NCI-H1694 (cell line): ENCODE measurements at places on chromosomes 13 and 19.

GRCh38 chr13:54018485-54018884, 989.9 kb downstream of the OLFM4 start:
- DNase-seq, result no peak

- no peak for DNase-seq
Measured at GRCh38 chr13:21957833-21958232, 287.0 kb downstream of the FGF9 start.

- no peak for DNase-seq
Measured at GRCh38 chr19:18160493-18160970, 7.6 kb downstream of the PIK3R2 start.

DNA sequence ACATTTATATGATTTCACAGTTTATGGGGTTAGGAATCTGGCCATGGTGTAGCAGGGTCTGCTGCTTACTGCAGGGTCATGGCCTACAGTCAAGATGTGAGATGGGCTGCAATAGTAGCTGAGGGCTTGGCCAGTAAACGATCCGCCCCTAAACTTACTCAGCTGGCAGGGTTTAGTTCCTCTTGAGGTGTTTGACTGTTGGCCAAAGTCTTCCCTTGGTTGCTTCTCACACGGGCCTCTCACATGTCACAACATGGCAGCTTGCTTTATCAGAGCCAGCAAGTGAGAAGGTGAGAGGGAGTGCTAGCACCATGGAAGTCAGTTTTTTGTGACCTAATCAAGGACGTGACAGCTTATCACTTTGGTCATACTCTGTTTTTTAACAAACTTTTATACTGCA, 77.1 kb downstream of the DNAJC3 start:
- no peak for DNase-seq

- peak; percentile 69 for DNase-seq
Measured at GRCh38 chr19:48403606-48404005, 10.1 kb downstream of the GRIN2D start.

- DNase-seq, result no peak
Measured at GRCh38 chr13:21225841-21226581, 49.6 kb downstream of the MRPL57 start.

DNA sequence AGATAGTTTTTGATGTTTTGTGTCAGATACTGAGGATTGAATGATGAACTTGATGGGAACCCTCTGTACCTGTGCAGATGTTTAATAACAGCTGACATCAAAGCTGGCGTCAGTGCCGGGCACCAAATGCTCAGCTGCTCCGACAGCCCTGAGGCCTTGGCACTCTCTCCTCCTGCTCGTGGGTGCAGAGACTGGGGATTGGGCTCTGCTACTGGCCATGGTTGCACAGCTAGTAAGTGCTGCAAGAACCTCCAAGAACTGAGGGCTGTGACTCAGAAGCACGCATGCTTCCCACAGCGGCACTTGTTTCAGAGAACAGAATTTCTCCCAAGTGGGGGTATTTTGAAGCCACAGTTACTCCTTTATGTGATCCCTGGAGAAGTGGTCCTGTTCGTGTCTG, 5.9 kb downstream of the LAMP1 start:
- no peak for DNase-seq
